CD8-positive, alpha-beta T cell (primary cell): ENCODE measurements at places on chromosomes 4 and X.

DNA sequence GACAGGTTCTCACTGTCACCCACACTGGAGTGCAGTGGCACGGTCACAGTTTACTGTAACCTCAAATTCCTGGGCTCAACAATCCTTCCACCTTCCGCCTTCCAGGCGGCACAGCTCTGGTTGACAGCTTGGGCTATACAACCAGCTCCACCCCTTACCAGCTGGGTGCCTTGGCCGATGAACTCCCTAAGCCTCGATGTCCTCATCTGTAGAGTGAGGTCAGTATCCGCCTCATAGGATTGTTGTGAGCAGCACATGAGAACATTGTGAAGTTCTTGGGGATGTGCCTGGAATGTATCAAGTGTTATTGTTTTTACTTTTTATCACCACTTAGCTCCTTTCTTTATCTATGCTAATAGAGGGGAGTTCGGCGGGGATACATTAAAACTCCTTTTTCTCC lies 23.3 kb downstream of the UCHL1 start:
- no peak for DNase-seq

DNA sequence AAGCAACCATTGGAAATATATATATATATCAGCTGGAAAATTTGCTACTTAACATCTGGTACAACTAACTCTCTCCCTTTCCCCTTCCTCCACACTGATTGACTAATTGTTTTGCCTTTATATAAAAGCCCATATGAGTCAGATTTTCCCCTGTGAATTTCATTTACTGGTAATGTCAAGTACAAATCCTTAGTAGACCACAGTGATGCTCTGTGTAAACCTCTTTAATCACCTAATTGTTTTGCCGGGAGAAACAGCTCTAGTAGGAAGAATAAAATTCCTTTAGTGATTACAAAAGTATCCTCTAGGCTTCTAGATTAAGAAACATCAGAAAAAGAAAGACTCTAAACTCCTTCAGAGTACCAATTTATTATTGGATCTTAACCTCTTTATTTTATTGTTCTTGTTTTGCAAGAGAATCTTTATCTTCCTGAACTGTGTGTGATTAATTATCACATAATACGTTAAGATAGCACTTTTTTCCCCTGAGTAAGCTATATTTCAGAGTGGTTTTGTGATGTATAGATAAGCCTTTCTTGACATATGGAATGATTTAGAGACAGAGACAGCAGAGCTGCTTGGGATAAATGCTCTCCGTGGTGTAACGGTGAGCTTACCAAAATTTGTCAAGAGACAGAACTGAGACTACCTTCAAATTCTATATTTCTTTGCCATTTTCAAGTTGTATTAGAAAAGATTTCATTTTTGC lies 1606.4 kb upstream of the TENM3 start:
- DNase-seq = no peak

DNA sequence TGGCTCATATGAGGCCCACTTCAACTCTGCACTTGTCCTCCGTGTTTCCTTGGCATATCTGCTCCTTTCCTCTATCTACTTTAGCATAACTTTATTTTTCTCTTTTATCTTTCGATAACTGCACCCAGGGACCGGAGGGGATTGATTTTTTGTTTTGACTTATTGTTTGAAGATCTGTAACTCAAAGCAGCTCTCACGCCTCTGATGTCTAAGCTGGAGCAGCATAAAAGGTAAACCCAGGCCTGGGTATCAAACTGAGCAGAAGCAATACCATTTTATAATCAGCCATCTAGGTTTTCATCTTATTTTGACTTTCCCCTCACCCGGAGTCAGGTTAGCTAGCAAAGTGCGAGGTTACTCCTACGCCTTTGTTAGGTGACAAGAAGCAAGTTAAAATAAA lies 28.4 kb downstream of the LEF1 start:
- no peak for DNase-seq

DNA sequence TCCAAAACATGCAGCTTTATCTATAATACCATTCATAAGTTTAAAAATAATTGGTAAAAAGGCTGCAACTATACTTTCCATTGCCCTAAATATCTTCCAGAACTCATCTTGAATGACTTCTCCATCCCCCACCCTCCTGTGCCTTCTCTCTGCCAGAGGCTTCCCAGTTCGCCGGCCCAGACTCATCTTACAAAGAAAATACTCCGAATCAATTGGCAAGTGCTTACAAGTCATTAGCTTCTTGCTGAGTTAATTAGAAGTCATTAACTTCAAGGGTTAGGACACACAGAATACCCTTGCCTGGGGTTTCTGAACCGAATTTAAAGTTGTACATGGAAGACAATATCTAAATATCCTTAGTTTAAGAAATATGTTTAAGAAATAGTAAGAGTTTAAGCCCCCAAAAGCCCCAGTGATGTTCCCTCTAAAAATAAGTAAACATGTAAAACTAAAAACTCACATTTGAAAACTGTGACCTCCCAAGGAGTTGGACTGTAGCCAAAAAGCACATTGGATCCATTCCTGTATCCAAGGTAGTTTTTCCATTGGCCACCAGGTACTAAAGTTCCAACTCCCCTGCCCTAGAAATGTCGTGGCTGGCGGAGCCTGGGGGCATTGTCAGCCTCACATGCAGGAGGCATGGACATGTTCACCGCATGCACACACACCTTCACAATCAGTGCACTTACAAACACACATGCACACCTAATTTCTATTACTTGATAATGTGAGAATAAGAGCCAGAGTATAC lies 535.2 kb upstream of the FAT1 start:
- no peak for DNase-seq

DNA sequence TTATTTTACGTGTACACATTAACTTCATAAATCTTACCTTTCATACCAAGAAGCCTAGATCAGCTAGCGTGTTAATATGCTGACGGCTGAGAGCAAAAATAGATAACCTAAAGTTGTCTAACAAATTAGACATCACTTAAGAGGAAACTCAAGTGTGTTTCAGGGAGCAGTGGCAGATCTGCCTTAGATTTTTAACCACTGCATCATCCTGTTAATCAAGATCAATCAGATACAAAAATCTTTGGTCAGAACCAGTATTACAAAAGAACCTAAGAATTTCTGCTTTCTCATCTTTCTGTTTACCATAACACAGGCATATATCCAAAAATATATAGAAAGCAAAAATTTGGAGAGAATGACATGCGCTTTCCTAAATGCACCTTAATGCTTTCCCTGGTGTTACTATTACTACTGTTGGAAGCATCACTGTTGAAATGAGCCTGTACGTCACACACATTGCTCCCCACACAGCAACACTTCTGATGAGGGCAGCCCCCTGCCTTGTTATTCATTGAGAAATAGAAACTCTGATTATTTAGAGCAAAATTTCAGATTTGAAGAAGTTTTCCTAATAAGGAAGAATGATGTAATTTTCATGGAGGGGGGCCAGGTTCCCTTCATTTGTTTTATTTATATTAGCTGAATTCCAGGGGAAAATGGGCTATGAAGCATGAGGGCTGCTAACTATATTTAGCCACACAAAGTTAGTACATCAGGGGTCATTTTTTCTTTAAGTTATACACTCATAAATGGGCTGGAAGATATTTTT lies 152.3 kb downstream of the CBR4 start:
- DNase-seq = no peak

- no peak for DNase-seq
Observed at GRCh38 chrX:153731117-153731844, 6.6 kb downstream of the ABCD1 start.

- DNase-seq = no peak
Observed at GRCh38 chr4:18529482-18529881, 507.9 kb upstream of the LCORL start.

DNA sequence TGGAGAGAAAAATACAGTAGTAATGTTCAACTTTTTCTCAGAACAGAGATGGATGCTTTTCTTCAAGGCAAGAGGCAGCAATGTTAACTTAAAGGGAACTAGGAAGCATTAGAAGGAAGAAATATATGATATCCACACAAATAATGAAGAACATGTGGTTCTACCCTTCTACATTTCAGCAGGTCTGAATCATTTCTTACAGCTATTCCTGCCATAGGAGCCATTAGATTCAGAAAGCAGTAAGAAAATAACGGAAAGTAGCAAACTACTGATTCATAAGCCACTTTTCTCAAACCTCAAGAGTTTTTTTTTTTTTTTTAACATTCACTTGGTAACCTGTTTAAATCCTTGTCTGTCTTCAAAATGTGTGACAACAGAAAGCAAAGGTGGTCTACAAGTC lies 1251.6 kb upstream of the AGA start:
- DNase-seq = no peak

- DNase-seq = no peak
Observed at GRCh38 chr4:139489638-139490037, 35.7 kb downstream of the RAB33B start.

DNA sequence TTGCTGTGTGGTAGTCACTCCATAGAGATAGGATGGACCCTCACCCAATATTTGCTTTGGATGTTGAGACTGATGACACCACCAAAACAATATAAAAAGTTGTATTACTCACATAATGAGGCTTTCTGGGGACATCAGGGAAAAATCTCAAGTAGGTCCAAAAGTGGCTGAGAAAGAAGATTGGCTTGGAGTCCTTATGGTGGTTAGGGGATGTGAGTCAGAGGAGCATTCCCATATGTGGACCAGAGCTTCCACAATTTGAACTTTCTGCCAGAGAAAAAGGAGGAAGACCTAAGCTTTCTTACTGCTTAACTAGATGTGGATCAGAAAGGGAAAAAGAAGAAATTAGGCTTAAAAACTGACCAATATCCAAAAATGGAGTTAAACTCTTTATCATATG lies 460.5 kb downstream of the SH3BGRL start:
- no peak for DNase-seq

DNA sequence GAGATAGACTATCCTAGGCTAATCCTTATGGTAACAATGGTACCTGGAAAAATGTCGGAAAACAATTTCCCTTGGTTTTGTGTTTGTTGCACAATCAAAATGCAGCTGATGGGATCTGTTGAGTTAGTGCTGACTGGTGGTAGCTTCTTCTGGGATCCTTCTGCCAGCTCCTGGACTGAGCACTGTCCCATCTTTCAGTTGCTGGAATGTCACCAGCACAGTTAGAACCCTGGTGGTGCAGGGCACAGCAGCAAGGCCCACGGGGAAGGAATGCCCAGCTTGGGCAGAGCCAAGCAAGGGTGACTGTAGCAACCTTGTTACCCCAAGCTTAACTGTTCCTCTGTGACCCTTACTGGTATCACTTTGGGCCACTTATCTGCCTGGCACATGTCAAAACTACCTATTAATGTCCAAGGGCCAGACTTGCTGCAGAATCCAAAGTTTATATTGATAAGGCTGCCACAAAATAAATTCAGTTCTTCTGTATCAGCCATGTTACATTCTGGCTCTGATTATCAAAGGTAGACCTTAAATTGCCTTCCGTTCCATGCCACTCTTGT lies 53.1 kb downstream of the GK start:
- DNase-seq = no peak

DNA sequence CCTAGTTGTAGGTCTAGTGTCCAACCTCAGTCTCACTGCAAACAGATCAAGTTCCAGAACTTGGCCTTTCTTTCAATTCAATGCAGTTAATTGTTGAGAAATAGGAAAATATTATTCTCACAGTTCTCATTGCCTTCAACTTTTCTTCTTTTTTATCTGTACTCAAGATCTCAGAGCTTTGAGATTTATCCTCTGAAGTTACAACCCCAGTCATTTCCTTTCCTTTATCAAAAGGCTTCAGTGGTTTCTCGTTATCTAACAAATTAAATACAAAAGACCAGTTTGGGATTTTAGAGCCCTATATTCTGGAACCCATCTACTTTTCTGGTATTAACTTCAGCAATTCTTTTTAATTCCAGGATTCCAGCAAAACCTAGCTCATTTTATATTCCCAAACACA lies 130.2 kb downstream of the TMA16 start:
- DNase-seq = no peak

- DNase-seq = no peak
Observed at GRCh38 chr4:147430111-147430510, 50.8 kb upstream of the EDNRA start.

GRCh38 chr4:183181081-183181480 lies 82.0 kb downstream of the WWC2 start:
- DNase-seq = no peak

GRCh38 chr4:94939791-94940519 lies 182.2 kb downstream of the BMPR1B start:
- no peak for DNase-seq

DNA sequence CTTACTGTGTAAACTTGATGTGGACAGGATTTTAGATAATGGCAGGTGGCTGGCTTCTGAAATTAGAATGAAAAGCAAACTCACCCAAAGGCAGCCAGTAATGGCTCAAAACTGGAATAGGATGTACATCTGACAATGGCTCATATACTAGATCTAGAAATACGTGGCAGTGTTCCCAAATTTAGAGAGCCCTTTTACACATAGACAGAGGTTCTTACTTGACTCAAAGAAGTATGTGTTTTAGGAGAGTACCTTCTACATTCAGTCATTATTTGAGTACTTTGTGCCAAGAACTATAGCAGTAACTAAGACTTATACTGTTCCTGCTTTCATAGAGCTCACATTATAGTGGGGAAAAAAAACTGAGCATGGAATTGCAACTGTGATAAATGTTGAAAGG lies 48.0 kb downstream of the UBE2K start:
- no peak for DNase-seq

GRCh38 chrX:119187298-119187697 lies 48.8 kb upstream of the PGRMC1 start:
- no peak for DNase-seq

DNA sequence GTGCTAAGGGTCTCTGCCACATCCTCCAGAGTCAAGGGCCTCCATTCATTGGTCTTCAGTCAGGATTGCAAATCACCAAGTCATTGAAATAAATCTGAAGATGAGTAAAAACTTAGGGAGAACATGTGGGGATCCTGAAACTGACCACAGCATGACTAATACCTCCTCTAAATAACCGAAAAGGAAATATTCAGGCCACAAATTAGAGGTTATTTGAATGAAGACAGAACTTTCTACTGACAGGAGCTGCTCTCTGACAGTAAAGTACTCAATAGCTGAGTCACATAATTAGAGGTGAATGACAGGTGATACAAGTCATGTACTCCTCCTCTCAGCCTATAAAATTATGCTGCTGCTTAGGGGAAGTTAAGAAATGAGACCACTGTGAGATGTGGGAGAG lies 240.2 kb upstream of the F9 start:
- no peak for DNase-seq

- DNase-seq = no peak
Observed at GRCh38 chrX:95248386-95248785, 1436.3 kb upstream of the DIAPH2 start.

GRCh38 chrX:38891641-38892413 lies 90.6 kb downstream of the MID1IP1 start:
- DNase-seq = no peak

GRCh38 chr4:13597141-13597540 lies 30.4 kb downstream of the BOD1L1 start:
- DNase-seq = no peak

DNA sequence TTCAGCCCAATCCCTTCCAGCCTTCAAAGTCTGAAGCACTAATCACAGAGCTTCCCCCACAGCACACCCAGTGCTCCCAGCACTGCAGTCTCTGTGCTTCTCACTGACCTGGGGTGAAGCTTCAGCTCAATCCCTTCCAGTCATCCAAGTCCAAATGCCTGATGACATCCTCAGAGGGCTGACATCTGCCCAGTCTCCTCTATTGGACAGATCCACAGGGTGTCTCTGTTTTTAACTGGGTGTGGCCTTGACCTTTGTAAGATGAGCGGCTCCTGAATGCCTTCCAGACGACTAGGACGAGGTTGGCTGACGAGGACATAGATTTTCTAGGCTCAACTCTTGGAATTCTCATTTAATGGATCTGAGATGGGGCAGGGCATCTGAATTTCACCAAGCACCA lies 7.6 kb upstream of the SLC2A9 start:
- no peak for DNase-seq

- no peak for DNase-seq
Observed at GRCh38 chrX:123358457-123358856, 174.4 kb downstream of the GRIA3 start.

GRCh38 chr4:83449009-83449408 lies 6.6 kb downstream of the HELQ start:
- DNase-seq = no peak
